ENCODE measurements at places on chromosomes 4 and X.
A peak's percentile ranks its signal among the peaks of the same experiment; 100 is the strongest.

- DNase-seq, result no peak
Observed at GRCh38 chrX:40265936-40266335, 168.2 kb upstream of the BCOR start.

DNA sequence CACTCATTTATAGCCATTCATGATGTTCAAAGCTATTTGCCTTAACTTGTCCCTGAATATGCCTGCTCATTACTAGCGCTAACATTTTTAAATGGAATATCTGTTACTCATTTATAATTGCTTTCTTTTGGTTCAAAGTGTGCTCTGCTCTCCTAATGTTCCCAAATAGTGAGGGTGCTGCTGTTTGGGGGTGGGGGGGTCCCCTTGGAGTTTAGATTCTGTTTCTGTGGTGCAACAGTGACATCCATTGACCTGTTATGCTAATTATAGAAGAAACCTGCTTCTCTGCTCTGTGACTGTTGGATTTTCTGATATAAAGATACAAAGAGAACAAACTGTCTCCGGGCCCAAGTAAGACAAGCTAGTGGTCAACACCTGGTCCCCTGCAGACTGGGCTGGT, 222.4 kb downstream of the SHROOM3 start:
- no peak for DNase-seq

DNA sequence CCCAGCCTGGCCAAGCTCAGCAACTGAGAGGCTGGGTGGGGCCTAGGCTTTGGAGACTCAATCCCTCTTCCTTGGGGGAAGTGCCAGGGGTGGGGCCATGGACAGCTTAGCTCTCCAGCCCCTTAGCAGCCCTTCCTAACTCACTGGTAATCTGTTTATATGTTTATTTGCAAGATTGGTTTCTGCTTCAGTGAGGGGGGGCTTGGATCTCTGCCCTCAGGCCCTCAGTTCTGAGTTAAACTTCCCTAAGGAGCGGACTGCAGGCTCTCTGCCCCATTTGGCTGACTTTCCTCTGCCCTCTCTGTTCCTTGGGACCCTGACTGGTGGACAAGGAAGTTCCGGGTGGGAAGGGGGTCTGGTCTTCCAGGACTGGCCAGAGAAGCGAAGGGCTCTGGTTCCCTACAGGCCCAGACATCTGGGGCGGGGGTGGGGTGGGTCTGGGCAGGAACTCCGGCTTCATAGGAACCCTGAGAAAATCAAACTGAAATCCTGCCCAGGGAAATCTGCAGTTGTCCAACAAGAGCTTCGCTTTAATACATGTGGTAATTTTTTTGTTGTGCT, 51.4 kb downstream of the NALF2 start:
- DNase-seq, result no peak

DNA sequence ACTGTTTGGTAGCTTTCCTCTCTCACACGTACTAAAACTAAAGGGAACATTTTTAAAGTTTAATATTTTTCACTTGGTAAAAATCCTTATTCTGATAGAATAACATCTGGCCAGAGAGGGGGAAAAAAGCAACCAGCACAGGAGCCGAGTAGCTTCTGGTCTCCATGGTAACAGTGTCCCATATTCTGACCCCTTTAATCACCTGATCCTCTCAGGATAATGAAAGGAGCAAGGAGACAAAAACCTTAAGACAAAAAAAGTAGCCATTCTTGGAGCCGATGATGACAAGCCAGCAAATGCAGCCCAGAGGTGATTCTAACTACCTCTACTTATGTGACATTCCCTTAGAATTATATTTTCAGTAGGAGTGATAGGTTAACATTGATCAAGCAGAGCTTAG, 126.6 kb downstream of the SLC39A8 start:
- DNase-seq, result no peak

DNA sequence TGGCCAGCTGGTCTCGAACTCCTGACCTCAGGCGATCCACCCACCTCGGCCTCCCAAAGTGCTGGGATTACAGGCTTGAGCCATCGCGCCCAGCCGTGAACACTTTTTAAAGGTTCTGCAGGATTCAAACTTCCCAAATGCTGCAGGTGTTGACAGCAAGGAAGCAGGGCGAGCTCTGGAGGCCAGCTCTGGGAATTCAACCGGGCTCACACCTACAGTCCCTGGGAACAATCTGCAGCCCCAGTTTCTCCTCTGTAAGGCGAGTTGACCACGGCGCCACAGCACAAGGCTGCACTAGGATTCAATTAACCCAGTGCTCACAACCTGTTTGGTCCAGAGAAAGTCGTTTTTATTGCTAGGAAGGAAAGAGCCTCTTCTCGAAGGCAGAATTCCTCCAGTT, 1.6 kb downstream of the MTNR1A start:
- DNase-seq, result no peak

DNA sequence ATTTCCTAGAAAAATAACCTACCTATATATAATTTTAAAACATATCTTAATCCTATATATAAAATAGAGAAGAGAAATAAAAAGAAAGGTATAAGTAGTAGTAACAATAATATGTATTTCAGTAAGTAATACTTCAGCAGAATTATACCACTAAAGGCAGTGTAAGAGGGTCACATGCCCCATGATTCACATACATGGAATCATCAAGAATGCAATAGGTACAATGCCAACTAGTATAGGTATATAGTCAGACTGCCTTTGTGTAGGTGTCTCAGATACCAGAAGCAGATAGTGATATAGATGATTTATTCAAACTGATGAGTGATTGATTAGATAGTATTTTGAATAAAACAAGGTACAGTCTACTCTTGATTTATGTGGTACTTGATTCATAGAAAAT, 9.4 kb downstream of the AIMP1 start:
- DNase-seq, result no peak

GRCh38 chrX:134548257-134549201, 88.6 kb downstream of the HPRT1 start:
- DNase-seq, result peak; percentile 43

DNA sequence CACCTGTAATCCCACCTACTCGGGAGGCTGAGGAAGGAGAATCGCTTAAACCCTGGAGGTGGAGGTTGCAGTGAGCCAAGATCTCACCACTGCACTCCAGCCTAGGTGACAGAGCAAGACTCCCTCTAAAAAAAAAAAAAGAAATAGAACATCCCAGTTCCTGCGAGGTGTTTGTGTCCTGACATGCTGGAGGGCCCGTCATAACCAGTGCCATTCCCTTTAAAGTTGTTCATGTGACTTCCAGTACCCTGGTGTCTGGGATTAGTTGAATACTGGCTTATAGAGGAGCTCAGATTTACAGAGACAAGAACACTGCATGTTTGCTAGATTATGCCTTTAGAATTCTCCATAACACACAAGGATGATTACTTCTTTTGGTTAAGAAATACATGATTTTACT, 37.6 kb upstream of the TADA2B start:
- DNase-seq, result no peak

GRCh38 chr4:89835413-89835812, 1.5 kb downstream of the SNCA start:
- no peak for DNase-seq

GRCh38 chrX:78307665-78308064, 19.7 kb downstream of the CYSLTR1 start:
- DNase-seq, result no peak

GRCh38 chr4:123077330-123077729, 154.9 kb upstream of the NUDT6 start:
- DNase-seq, result no peak

- no peak for DNase-seq
Observed at GRCh38 chrX:53211391-53211978, 13.5 kb downstream of the KDM5C start.

DNA sequence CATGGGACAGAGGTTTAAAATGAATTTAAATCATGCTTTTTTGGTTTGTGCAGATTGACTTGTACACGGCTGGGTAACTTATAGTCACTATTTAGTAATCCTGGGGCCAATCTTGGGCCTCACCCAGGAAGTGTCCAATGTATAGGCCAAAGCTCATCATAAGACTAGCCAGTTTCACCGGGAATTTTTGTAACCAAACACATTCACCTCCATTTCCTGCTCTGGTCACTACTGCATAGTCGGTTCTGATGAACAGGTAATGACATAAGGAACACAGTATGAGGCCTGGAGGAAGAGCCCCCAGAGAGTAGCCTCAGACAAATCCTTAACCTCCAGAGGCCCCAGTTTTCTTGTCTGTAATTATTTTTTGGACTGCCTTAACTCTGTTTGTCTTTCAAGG, 81.9 kb downstream of the HPRT1 start:
- DNase-seq, result no peak

GRCh38 chr4:101972791-101973190, 182.3 kb downstream of the BANK1 start:
- no peak for DNase-seq

GRCh38 chr4:62194342-62194741, 994.2 kb downstream of the ADGRL3 start:
- no peak for DNase-seq

DNA sequence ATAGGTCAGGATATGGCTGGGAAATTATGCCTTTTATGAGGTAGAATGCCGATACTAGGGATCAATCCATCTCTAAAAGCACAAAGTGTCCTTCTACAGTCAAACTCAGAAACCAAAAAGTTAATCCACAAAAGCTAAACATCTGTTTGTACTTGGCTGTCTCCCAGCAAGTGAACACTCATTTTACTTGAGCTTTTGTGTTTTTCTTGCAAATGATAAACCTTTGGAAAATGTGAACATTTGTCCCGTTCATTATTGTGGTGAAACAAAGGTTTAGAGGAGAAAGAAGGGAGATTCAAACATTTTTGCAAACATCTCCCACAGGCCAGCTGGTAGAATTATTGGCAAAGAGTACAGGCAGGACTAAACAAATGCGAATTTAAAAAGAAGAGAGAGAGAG, 300.6 kb upstream of the SPANXN1 start:
- DNase-seq, result no peak

DNA sequence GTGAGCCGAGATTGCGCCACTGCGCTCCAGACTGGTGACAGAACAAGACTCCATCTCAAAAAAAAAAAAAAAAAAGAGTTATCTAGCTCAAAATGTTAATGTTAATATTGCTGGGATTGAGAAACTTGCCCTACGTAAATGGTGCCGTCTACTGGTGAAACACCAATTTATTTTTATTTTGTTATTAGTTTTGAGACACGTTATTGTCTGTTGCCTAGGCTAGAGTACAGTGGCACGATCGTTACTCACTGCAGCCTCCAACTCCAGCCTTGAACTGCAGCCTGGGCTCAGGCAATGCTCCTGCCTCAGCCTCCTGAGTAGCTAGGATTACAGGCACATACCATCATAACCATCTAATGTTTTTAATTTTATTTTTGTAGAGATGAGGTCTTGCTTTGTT, 262.8 kb downstream of the BMPR1B start:
- no peak for DNase-seq

GRCh38 chrX:16028576-16028975, 94.8 kb upstream of the GRPR start:
- DNase-seq, result no peak

DNA sequence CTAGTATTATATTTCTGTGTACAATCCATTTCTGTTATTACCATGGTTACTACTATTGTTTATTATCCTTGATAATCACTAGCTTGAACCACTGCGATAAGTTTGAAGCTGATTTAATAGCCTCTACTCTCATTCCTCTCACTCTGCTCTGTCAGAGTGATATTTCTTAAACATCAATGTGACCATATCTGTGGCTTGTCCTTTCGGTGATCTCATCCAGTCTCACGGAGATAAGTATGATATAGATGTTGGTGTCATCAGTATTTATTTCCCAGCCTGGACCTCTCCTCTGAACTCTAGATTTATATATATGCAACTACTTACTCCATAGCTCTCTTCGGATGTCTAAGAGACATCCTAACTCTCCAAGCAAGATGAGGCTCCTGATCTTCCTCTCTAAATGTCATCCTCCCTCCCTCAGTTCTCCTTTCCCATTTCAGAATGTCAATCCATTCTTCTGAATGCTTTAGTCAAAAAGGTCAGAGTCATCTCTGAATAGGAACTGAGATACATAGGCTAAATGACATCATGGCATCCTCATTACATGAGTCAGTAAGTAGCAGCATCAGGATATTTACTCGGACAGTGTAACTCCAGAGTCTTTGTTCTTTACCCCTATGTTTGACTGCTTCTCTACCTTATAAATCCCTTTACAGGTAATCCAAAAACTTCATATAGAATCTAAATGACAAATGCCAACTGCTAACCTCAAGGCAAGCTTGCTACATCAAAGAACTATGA, 129.5 kb downstream of the PACRGL start:
- no peak for DNase-seq

GRCh38 chr4:9704551-9705332, 76.7 kb upstream of the DRD5 start:
- DNase-seq, result no peak

GRCh38 chrX:125202591-125203248, 117.0 kb upstream of the TEX13C start:
- no peak for DNase-seq

DNA sequence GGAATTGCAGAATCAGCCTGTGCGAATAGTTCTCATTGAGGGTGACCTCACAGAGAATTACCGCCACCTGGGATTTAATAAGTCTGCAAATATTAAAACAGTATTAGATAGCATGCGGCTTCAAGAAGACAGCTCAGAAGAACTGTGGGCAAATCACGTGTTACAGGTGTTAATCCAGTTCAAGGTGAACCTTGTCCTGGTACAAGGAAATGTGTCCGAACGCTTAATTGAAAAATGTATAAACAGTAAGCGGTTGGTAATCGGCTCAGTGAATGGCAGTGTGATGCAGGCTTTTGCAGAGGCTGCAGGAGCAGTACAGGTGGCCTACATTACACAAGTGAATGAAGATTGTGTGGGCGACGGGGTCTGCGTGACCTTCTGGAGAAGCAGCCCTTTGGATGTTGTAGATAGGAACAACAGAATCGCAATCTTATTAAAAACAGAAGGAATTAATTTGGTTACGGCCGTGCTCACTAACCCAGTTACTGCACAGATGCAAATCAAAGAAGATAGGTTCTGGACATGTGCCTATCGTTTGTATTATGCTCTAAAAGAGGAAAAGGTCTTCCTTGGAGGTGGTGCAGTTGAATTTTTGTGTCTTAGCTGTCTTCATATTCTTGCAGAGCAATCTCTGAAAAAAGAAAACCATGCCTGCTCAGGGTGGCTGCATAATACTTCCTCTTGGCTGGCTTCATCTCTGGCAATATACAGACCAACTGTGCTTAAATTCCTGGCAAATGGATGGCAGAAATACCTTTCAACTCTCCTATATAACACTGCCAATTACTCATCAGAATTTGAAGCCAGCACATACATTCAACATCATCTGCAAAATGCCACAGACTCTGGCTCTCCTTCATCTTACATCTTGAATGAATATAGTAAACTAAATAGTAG, 10.7 kb downstream of the BBS12 start:
- no peak for DNase-seq

DNA sequence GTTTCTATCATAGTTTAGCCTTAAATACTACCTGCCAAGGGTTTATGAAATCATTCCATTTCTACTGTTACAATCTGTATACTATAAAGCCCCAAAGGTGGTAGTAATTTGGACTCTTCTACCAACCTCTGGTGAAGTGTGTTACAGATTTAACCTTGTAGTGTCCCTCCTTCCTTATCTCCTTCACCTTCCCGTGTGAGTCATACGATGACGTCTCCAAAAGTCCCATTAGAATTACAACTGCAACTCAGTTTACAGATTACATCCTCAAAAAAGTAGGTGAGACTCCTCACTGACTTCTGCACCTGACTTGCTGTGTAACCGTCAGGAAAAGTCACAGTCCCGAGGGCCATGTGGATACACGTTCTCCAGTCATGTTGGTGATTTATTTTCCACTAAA, 219.0 kb downstream of the DCTD start:
- no peak for DNase-seq
